NB4 (cell line): ENCODE measurements at places on chromosomes 4 and X.

- DNase-seq = no peak
Observed at GRCh38 chr4:10096978-10097335, 19.6 kb downstream of the WDR1 start.

- no peak for DNase-seq
Observed at GRCh38 chr4:11111876-11112275, 316.8 kb downstream of the HS3ST1 start.

GRCh38 chr4:110615353-110616237 is 7.3 kb downstream of the PITX2 start:
- no peak for DNase-seq

GRCh38 chr4:82352825-82353366 is 20.9 kb downstream of the HNRNPD start:
- DNase-seq = no peak

DNA sequence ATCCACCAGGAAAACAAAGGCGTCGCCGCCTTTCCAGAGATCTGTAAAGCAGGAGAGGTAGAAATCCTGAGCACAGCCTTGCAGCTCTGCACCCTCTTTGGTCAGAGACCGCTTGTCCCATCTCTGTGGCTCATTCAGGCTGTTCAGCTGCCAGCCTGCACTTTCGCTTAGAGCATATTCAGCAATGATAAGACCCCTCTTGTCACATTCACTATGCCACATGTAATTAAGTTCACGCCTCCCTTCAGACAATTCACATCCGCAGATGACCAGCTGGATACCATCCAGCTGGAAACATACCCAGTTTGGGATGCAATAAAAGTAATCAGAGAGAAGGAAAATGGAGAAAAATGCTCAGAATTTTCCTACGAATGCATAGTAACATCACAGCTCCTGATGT is 335.4 kb downstream of the UNC5C start:
- no peak for DNase-seq

GRCh38 chrX:45735571-45735970 is 534.9 kb upstream of the DIPK2B start:
- DNase-seq = no peak

DNA sequence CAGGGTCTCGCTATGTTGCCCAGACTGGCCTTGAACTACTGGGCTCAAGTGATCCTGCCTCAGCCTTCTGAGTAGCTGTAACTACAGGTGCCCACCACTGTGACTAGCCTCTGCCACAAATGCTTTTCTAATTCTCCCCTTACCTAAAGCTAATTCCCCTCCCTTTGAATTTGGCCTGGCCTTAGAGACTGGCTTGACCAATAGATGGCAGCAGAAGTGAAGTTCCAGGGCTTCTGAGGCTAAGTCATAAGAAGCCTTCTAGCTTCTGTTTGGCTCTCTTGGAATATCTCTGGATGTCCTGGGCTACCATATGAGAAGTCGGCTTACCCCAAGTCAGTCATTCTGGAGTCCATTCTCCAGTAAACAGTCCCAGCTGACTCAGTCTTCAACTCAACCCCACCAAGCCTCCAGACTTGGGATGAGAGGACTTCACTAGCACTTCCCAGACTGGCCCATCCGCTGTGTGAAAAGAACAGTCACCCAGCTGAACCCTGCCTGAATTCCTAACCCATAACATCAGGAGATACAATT is 61.0 kb downstream of the HPRT1 start:
- DNase-seq = peak; percentile 75

- no peak for DNase-seq
Observed at GRCh38 chr4:173499658-173500535, 30.1 kb downstream of the HAND2 start.

GRCh38 chr4:186029571-186030398 is 39.2 kb upstream of the TLR3 start:
- no peak for DNase-seq

GRCh38 chr4:5931526-5931925 is 38.6 kb upstream of the CRMP1 start:
- no peak for DNase-seq

- peak; percentile 77 for DNase-seq
Observed at GRCh38 chr4:94406668-94407437, 44.9 kb upstream of the PDLIM5 start.

DNA sequence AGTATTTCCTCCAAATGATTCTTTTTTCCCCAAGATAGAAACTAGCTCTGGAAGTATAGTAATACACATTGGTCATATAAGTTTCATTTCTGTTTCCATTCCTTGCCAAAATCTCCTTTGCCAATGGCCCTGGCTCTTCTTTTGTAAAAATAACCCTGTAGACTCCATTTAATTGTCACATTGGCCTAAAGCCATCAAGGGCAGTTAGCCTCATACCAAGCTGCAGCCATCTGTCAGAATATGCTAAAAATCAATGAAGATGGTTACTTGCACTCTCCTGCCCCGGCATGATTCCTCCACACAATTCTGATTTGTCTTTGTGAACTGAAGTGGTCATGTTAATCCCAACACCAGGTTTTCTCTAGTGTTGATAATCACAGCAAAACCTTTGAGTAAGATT is 380.5 kb downstream of the SH2D1A start:
- no peak for DNase-seq

DNA sequence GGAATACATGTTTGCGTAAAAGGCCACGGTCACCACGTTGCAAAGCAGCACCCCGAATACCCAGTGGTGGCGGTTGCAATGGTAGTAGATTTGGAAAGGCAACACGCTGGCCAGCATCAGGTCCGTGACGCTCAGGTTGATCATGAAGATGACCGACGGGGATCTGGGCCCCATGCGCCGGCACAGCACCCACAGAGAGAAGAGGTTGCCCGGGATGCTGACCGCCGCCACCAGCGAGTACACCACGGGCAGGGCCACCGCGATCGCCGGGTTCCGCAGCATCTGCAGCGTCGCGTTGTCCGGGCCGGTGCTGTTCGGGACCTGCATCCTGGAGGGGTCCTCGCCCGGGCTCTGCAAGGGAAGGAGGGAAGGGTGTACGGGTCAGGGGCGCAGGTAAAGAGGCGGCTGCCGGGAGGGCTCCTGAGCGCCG is 13.5 kb upstream of the ASMTL start:
- DNase-seq = no peak

- peak; percentile 80 for DNase-seq
Observed at GRCh38 chr4:140116442-140117104, 37.4 kb downstream of the MAML3 start.

DNA sequence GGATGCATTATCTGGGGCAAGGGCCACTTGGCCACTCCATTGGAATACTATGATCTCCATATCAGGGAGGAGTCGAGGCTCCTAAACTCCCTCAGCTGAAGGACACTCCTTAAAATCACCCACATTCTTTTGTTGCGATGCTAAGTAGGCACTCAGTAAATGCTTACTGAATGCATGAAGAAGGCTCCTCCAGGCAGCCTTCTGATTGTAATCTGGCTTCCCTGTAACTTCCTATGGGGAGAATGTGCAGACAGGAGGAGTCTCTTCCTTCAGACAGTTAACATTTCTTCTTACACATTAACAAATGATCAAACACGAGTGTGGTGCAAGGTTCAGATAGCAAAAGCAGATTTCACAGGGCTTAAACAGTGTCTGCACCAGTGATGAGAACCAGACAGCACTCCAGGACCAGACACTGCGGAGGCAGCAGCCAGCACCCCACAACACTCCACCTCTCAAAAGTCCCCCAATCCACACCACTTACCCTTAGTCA is 21.4 kb upstream of the USO1 start:
- no peak for DNase-seq

GRCh38 chrX:135740681-135741149 is 27.3 kb downstream of the CT45A1 start:
- DNase-seq = peak; percentile 62

DNA sequence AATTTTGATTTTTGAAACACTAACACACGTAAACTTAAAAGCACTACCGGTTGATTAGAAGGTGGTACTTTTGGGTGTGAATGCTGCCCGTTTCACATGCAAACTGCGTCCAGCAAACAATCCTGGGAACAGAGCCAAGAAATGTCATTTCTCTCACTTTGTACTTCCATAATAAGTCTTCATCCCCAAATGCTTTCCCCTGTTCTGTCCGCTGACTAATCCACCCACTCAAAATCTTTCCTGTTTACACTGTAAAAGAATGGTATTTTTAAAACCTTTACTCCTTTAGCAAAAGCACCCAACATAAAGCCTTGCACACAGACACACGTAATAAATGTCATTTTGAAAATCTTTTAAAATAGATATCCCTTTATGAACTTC is 39.1 kb upstream of the PDLIM5 start:
- DNase-seq = no peak

GRCh38 chrX:14173873-14174272 is 144.2 kb upstream of the GEMIN8 start:
- no peak for DNase-seq

DNA sequence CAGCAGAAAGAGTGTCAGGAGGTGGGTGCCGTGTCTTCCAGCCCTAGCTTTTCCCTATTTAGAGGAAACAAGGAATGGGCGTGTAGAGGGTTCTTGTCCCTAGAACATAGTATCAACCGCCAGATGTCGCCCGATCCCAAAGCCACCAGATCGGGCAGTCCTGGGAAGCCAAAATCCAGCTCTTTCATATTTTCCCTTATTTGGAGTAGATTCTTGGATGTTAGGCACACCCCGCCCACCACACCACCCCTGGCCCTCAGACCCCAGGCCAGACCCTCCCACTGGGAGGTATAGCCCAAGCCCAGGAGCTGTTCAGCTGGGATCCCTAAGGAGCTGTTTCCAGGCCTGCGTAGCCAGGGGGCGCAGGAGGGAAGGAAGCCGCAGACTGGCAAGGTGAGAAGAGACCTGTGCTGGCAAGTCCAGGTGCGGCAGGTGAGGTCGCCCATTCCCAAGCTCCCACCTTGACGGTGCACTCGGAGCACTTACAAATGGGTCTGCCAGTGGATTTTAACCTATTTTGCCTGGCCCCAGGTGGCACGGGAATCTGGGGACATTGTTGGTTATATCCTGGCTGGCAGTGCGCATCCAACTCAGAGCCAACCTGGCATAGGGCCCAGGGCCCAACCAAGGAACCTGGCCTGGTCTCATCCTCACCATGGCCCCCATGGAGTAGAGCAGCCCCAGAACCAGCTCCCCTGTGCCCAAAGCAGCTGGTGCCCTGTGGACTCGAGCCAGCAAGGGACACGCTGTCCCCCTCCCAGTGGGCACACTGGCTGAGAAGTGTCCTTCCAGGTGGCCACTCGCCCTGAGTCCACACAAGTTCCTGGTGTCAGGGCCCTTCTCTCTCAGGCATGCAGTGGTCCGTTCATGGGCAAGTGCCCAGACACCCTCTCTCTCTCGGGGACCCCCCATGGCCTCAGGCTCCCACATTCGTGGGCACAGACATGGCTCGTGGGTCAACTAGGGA is 811 bp downstream of the FLNA start:
- DNase-seq = peak; percentile 61

DNA sequence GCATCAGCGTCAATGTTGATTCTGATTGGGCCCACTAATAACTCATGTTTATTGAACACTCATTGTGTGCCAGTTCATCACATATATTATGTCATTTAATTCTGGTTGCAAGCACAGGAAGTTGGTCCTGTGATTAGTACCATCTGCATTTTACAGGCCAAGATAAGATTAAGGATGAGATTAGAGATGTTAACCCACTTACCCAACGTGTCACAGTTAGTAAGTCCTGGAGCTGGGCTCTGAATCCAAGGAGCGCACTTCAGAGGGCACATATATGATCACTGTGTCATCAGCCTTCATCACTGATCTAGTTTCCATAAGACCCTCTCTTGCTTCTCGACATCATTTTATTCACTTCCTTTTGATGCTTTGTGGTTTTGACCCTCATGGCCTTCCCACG is 205.3 kb upstream of the ANXA3 start:
- DNase-seq = no peak

- peak; percentile 87 for DNase-seq
Observed at GRCh38 chr4:184529283-184529682, 54.9 kb upstream of the IRF2 start.

DNA sequence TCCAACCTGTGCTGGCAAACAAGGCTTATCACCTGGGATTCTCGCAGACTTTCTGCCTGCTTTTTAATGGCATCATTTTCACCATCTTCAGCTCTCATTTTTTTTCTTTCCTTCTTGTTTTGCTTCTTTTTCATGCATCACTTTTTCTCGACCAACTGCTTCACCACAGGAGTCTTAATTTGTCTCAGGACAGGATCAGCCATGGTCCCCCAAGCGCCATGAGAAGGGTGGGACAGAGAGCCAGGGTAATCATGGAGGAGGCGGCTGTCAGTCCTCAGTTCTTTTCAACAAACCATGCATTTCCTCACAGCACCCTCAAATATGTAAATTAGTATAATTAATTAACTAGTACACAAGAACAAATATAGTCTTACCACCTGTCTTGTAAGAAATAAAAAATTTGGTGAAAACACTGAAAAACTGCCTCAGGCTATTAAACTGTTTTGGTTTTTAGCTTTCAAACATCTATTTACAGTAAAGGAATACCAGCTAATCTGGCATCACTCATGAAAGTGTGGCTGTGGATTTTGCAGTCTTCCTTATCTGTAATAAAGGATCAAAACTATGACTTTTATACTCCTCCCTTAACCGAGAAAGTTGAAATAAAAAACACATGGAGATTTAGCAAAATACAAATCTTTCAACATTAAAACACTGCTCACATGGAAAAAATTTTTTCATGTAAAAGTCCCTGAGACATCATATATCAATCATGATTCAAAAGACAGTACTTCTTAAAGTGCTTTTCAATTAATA is 19.1 kb downstream of the EIF4E start:
- DNase-seq = no peak

- DNase-seq = no peak
Observed at GRCh38 chr4:4960574-4960973, 58.7 kb downstream of the CYTL1 start.

DNA sequence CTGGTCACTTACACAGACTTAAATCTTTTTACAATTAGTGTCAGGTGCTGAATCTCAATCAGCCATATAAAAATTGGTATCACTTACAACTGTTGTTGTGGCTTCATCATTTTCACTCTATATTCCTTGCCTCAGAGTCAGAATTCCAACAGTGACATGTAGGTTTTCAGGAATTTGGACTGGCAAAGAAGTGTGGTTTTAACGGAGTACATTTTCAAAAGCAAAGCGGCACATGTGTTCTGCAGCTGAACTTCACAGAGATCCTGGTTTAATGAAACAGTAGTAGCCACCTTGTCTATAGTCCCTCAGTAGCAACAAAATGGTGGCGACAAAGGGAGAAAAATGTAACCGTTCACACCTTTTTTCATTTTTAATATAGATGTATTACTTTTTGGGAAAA is 486.6 kb downstream of the FAT4 start:
- no peak for DNase-seq

GRCh38 chr4:23782778-23783437 is 106.9 kb downstream of the PPARGC1A start:
- DNase-seq = no peak

DNA sequence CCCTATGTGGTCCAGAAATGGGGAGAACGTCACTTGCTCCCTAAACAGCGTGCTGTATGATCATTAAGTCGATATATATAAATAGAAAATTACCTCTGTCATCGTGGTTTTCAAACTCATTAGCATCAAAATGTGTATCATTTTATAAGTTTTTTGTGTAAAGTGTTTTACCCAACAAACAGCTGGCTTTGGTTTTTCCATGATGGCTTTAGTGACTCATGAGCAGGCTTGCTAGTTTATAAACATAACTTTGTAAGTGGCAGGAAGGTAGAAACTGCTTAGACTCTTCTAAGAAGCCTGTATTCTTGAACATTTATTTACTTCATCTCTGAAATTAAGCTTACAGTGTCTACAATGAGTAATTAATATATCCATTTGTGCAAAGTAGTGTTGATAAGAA is 108.4 kb upstream of the DIPK2B start:
- no peak for DNase-seq

- DNase-seq = no peak
Observed at GRCh38 chr4:3283483-3283882, 9.3 kb upstream of the RGS12 start.
